Activated T-cell treated with anti-CD3 and anti-CD28 coated beads for 1 hour (primary cell): ENCODE measurements at places on chromosomes 5 and 9.

DNA sequence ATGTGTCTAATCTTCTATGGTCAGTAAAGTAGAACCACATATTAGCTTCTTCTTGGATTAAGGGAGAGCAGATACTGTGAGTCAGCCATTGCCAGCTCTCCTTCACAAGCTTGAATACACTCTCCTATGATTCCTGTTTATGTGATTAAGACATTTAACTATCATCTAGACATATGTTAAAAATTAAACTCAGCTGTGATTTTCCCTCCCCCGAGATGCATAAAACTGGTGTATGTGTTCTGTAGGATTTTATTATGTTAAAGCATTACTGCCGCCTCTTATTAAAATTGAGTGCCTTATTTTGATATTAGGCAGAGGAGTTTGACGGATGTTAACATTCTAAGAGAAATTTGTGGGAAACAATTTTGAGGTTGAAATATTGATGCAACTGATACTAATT lies 114.6 kb downstream of the ACTBL2 start:
- DNase-seq = no peak

DNA sequence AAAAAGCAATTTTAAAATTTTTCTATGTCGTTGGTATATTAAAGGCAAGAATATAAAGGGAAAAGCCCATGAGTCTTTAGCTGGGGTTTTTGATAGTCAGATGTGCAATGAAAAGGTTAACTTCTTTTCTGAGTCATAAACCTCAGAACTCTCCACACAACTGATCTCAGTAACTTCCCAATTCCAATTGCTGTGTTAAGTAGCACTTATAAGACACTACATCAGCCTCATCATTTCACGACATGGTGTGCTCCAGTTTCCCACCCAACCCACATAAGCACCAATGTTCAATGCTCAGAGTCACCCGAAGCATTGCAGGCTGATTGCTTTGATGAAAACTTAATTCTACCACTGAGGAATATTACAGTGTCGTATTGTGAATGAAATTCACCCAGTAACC lies 155.8 kb downstream of the TSSK1B start:
- no peak for DNase-seq

DNA sequence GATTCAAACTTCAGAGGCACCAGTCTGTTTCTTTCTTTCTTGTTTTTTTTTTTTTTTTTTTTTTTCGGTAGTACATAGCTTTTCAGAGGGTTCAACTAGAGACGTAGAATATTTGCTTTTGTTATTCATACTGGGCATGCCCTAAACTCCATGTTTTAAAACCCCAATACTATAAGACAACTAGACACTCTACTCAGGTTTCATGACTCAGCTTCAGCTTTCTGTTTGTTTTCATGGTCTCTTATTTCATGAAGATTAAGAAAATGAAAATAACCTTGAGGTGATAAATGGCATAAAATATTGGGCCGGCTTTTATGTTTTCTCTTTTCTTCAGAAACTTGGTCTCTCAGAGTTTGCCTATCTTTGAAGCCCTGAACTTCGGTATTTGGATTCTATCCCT lies 2126.3 kb upstream of the ACO1 start:
- no peak for DNase-seq

GRCh38 chr5:149852641-149853330 lies 91.8 kb downstream of the PDE6A start:
- peak; percentile 22 for DNase-seq

- no peak for DNase-seq
Measured at GRCh38 chr5:3002230-3002629, 250.8 kb upstream of the IRX2 start.

- DNase-seq = no peak
Measured at GRCh38 chr5:60806591-60807243, 37.4 kb downstream of the ELOVL7 start.

DNA sequence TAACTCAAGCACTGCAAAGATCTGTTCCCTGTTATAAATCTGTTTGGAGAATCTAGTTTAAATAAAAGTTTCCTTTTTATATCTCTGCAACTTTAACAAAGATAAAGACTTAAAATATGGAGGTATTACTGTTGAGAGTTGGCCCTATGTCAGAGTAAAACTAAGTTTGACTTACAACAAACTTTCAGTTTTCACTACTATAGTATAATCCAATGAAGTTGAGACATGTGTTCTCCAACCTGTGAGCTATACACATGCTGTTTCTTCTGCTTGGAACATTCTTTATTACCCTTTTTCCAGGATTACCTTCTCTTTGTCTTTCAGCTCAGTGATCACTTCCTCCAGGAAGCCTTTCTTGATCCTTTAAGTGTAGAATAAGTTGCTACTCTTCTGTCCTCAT lies 1109.3 kb downstream of the MAT2B start:
- DNase-seq = no peak

GRCh38 chr9:6096821-6097220 lies 81.4 kb upstream of the RANBP6 start:
- DNase-seq = no peak

GRCh38 chr5:93603793-93604643 lies 21.0 kb downstream of the NR2F1 start:
- DNase-seq = no peak
